Cerebellar nuclear complex (tissue), 1 donor: ENCODE measurements at places on chromosomes 3 and 15.

- DNase-seq, result no peak
Measured at GRCh38 chr15:99110581-99111320, 5.9 kb downstream of the SYNM start.

- DNase-seq, result no peak
Measured at GRCh38 chr3:194960446-194961032, 274.9 kb downstream of the FAM43A start.

DNA sequence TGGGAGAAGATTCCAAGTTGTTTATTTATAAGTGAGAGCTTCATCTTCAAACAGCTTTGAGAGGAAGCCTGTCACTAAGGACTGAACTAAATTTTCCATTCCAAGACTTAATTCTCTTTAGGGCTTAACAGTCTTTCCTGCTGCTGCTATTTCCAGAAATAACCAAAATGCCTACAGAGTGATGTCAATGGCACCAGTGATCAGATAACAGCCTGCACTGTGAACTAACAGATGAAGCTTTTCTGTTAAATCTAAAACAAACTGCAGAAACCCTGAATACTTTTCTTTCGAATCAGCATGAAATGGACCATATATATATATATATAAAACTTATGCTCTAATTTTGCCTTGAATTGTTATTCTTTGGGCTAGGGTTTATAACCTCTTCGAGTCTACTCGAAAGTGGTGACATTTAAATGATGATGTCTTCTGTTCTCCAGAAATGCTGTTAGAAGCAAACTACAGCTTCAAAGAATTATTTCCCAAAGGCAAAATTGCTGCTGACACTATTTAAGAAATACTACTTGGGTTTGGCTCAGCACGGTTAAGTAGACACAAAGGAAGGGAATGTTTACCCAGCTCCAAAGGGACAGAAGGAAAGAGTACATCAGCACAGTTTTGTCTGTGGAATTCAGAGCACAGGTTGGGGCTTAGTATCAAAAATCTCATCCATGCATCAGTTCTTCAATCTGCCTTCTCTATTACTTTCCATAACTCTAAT is 238.5 kb upstream of the LRRN1 start:
- no peak for DNase-seq

DNA sequence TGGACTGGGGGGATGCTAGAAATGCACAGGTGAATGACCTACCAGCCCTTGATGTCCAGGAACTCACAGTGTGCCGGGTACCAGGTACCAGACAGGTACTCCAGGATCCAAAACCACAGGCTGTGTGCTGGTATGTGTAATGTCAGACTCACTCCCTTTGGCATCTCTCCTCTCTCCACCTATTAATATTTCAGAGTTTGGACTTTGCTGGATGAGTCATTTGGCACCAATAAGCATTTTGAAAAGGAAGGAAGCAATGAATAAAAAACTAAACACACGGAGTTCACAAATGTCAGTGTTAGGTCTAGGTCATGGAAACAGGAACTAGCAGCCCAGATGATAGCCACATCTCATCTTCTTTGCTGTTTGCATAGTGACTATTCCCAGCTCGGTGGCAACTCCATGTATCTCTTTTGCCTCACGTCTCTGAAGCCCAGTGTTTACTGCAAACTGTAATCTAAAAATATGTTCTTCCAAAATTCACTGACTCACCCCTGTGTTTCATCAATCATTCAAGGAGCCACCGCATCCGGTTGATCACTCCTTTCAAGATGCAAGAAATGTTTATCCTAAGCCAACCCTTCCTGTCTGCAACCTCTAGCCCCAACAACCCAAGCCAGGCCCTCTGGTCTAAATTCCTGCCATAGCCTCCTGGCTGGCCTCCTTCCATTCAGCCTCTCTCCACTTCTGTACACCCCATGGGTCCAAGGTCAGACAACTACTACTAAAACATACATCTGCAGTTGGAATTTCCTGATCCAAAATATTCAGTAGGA is 8.4 kb downstream of the ITGB5 start:
- DNase-seq, result no peak

DNA sequence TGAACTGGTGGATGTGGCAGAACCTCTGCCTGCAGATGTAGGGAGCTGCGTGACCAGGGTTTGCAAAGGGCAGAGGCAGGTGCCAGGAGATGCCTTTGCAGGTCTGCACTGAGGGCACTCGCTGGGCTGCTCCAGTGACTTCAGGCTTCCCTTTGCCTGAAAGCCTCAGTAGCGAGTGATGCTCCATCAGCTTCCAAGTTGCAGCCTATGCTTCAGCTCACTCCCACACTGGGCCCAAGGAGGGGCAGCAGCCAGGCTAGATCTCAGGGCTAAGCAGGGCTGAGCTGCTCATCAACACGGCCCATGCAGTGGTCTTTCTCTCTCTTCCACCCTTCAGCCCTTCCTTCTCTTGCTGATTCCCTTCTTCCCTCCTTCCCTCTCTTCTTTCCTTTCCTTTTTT is 78.3 kb upstream of the RGMA start:
- DNase-seq, result no peak

DNA sequence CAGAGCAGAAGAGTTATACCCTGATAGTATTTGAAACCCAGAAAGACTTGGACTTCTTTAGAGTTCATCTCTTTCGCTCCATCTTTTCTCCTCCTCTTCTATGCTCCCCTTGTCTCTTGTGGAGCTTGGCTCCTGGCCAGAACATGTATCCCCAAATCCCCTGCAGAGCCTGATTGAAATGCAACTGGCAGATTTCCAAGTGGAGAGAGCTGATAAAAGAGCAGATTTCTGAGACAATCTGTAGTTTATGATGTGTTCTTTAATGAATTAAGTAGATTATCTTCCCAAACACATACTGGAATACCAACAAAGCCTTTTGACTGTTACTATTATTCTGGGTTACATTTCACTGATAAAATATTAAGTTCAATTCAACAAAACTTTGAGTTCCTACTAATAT is 33.4 kb downstream of the UNC13C start:
- DNase-seq, result no peak

DNA sequence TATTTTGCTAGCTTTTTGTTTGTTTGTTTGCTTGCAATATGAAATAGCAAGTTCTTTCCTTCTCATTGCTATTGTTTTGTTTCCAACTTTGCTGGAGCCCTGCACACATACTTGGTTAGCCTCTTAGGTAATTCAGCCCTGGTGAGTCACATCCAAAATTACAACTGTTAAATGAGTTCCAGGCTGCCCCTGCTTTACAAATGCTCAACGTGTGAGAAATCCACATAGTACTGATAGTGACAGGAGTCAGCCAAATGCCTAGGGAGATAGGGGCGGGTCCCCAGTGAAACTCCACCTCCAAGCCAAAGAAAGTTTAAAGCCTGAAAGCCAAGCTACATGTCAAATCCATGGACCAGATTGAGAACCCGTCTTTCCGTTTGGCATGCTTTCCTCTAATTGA is 81.3 kb upstream of the RNF7 start:
- no peak for DNase-seq
